T-cell (primary cell): ENCODE measurements at places on chromosomes 16 and 17.

DNA sequence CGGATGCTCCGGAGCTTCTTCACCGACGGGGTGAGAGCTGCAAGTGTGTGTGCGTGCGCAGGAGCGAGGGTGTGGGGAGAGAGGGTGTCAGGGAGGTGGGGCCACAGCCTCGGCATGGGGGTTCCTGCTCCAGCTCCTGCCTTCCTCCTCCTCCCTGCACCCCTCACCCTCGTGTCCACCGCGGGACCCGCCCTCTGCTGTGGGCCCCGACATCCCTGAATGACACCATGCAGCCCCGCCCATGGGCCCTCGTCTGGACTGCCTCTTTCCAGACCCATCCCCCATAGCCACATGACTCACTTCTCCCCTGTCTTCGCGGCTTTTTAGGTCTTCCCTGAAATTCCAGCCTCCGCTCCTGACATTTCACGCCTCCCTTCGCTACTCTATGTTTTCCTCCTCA lies 41.6 kb downstream of the ARHGAP23 start:
- no peak for DNase-seq

DNA sequence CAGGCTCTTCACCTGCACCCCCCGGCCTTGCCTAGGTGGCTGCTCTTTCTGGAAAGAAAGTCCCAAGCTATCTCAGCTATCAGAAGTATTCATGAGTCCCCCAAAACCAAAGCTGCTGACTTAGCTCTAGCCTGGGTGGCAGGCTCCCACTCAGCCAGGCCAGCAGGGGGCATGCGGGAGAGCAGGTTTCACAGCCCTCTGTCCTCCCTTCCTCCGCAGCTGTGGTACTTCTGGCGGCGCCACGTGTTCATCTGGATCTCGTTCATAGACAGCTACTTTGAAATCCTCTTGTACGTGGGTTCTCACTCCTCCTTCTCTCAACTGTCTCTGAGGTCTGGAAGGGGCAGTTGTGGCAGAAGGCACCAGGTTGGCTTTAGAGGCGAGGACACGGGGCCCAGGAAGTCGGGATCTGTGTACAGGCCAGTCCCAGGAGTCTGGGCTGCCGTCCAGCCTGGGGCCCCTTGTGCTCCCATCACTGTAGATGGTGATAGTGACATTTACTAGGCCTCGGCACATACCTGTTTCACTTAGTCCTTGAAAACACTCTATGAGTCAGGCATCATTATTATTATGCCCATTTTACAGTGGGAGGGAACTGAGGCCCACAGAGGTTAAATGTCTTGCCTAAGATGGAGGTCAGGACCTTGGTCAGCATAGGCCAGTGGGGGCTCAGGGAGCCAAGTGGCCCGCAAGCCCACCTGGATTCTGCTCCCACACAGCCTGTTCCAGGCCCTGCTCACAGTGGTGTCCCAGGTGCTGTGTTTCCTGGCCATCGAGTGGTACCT lies 12.9 kb downstream of the TRPV2 start:
- DNase-seq: peak; percentile 33

- no peak for DNase-seq
Observed at GRCh38 chr17:77423589-77424451, 283.1 kb downstream of the SEC14L1 start.

DNA sequence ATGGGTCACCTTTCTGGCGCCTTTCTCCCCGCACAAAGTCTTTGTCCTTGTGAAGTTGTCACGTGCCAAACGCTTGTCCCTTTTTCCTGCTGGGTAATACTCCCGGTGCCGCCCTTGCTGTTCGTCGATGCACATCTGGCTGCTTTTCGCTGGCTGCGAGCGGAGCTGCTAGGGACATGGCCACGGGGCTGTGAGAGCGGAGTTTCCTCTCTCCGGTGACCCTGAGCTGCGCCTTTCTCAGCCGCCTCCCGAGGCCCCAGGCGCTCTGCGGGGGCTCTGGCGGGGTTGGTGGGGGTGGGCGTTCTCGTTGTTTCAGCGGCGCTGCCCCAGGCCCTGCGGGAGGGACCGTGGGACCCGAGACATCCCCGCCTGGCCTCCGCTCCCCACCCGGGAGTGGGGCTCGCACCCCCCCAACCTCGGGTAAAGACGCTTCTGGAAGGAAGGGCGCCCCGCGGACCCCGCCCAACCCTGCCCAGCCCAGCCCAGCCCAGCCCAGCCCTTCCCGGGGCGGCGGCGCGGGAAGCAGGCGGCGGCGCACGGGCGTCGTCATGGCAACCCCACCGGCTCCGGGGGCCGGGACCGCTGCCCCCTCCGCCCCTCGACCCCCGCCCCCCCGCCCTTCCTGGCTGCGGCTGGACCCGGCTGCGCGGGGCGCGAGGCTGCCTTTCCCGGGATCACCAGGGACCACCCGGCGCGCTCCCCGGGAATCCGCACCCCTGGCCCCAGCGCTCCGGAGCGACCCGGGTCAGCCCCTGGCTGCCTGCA lies 12.3 kb downstream of the CHMP6 start:
- DNase-seq: no peak

GRCh38 chr17:67328026-67328425 lies 38.4 kb downstream of the PSMD12 start:
- no peak for DNase-seq

DNA sequence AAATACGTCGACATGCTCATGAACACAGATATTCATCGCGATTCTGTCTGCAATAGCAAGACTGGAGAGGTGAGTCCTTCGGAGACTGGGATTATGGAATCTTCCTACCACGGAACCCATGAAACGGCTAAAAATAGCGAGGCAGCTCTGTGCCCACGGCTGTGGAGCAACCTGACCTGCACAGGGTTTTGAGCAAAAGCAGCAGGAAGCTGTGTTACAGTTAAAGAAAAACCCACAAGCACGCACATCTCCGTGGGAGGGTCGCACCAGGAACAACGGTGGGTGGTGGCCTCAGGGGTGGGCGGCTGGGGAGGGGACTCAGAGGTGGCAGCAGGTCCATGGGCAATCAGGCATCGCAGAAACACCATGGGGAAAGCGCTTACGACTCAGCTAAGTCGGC lies 24.8 kb downstream of the SLC38A10 start:
- DNase-seq: no peak

DNA sequence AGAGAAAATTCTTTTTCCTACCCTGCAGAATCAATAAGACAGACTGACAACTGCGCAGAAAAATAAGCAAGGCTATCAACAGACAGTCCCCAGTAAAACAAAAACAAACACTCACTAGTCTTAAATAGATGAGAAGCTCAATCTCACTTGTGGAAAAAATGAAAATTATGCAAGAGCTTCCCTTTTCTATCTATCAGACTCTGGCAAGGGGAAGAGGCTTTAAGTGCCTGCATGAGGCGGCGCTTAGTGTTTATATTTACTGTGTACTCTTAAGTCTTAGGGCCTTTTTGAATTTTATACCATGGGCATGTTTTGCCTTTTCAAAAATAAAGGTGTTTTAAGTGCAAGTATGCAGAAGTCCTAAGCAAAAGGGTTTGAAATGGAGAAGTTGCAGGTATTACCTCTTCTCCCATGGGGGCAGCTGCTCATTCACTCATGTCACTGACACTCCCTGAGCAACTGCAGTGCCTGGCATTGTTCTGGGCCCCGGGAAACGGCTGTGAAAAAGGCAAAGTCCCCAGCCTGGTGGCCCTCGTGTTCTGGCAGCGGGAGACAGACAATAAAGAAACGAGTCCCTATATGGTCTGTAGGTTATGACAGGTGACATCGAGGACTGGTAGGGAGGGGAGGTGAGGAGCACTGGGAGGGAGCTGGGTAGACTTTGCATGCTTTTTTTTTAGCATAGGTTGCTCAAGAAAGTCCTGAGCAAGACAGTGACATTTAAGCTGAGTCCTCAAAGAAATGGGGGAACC lies 35.2 kb downstream of the HSBP1 start:
- DNase-seq: no peak
